NCI-H1417 (cell line): ENCODE measurements at places on chromosomes 2 and 18.

- peak; percentile 21 for DNase-seq
These were observed 638.6 kb downstream of the ERBB4 start for GRCh38 chr2:211900000-211900399.

DNA sequence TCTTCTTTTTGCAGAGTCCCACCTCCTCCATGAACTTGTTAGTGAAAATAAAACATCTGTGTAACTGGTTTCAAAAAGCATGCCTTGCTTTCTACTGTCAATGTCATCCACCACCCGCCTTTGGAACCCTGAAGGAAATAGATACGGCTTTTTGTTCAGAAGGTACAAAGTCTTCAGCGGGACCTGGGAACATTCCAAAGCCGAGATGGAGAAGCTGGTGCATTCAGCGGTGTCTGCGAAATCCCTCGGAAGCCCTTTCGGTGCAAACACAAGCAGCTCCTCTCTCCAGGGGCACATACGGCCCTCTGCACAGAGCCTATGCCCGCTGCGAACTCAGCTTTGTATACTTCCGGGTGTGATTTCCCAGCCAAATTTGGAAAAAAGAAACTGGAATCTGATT lies 555.8 kb upstream of the SALL3 start:
- DNase-seq = no peak

DNA sequence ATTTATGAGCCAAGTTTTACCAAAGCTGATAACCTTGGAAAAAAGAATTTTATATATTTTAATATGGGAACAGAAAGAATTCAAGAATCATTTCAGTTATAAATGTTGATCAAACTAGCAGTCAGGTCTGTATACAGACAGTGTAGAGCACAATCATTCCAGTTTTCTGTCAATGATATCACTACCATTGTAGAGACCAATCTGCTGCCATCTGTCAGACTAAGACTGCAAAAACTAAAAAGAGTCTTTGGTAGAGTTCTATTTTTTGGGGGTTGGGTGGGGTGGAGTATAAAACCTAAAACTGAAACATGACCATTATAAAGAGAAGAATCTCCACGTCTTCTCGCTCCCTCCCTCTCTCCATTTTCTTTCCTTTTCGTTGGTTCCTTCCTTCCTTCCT lies 204.7 kb upstream of the UBE2E3 start:
- no peak for DNase-seq

DNA sequence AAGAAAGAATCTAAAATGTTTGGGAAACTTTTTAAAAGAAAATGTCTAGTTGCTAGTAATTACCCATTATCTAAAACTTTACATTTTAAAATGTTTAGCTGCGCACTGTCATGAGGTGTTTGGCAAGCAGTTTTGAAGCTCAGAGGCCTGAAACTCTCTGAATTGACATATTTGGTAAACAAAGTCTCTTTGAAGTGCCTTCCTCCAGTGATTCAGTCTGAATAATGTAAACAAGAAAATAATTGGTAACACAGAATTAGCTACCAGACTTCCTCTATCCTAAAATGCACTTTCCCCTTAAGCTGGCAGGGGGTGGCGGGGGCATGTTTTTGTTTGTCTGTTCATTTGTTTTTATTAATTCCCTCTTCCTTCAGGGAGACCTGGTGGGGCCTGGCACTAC lies 61.4 kb downstream of the WDR75 start:
- no peak for DNase-seq

DNA sequence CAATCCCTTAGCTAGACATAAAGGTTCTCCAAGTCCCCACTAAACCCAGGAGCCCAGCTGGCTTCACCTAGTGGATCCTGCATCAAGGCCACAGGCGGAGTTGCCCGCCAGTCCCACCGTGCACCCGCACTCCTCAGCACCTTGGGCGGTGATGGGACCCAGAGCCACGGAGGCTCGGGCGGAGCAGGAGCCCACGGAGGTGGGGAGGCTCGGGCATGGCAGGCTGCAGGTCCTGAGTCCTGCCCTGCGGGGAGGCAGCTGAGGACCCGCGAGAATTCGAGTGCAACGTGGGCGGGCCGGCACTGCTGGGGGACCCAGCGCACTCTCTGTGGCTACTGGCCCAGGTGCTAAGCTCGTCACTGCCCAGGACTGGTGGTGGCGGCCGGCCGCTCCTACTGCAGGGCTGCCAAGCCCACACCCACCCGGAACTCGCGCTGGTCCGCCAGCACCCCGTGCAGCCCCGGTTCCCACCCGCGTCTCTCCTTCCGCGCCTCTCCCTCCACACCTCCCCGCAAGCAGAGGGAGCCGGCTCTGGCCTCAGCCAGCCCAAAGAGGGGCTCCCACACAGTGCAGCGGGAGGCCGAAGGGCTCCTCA lies 31.7 kb upstream of the SPATA3 start:
- DNase-seq = no peak

- no peak for DNase-seq
These were observed 112.0 kb downstream of the CYP26B1 start for GRCh38 chr2:72035518-72036172.

- no peak for DNase-seq
These were observed 188.8 kb downstream of the TSN start for GRCh38 chr2:121944072-121944831.

DNA sequence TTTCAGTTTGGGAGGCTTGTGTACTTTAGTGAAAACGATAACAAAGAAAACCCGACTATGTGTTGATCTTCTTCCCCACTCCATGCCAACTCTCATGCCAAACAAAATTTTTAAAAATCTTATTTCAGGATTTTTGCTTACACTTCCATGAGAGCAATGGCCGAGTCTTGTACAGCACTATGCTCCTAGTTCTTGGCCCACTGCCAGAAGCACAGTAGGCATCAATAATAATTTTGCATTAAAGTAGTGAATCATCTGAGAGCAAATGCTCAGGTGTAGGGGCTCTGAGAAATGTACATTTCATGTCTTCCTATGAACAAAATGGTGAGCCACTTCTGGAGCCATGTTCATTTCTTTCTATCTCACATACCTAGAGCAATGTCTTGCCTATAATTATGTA lies 62.2 kb downstream of the MAP3K19 start:
- peak; percentile 60 for DNase-seq

GRCh38 chr18:47172476-47172875 lies 3.7 kb downstream of the IER3IP1 start:
- no peak for DNase-seq

DNA sequence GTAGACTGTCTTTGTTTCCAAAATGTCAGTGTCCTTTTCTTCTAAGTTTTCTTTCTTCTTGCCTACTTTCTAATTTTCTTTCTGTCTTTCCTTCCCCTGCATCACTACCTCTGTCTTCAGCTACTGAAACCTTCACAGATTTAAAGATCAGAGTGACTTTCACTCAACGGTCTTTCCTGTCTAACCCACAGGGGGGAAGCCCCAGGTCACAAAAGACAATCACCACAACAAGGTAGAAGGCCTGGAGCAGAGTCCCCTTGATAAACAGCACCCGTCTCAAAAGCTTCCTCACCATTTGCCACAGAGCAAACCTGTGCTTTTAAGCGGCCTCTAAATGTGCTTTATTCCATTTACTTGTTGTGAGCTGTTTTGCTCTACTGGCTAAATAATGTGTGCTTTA lies 665.4 kb downstream of the BCL11A start:
- DNase-seq = peak; percentile 34

DNA sequence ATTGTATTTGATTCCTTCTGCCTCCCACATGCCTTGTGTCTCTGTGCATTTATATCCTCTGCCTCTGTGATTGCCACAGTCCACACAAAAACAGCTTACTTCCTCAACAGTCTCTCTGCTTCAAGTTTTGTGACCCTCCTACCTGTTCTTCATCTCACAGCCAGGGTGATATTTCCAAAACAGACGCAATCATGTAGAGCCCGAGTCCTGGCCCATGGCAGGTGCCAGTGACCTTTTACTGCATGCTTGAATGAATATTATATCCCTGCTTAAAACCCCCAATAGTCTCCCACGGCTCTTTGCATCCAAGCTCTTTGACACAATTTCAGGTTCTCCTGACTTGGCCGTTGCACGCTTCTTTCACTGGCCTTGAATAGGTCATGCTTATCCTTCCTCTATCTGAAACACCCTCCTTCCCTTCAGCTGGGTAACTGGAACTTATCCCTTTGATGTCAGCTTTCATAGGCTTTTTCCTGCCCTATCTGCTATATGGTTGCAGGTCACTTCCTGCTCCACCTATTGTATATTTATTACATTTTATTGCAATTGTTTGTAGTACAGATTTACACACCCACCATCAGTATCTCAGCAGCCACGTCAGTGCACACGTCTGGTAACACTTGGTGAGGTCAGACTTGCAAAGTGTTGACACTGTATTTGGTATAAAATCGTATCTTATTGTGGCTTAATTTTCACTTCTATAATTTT lies 29.7 kb upstream of the IL1B start:
- DNase-seq = no peak

DNA sequence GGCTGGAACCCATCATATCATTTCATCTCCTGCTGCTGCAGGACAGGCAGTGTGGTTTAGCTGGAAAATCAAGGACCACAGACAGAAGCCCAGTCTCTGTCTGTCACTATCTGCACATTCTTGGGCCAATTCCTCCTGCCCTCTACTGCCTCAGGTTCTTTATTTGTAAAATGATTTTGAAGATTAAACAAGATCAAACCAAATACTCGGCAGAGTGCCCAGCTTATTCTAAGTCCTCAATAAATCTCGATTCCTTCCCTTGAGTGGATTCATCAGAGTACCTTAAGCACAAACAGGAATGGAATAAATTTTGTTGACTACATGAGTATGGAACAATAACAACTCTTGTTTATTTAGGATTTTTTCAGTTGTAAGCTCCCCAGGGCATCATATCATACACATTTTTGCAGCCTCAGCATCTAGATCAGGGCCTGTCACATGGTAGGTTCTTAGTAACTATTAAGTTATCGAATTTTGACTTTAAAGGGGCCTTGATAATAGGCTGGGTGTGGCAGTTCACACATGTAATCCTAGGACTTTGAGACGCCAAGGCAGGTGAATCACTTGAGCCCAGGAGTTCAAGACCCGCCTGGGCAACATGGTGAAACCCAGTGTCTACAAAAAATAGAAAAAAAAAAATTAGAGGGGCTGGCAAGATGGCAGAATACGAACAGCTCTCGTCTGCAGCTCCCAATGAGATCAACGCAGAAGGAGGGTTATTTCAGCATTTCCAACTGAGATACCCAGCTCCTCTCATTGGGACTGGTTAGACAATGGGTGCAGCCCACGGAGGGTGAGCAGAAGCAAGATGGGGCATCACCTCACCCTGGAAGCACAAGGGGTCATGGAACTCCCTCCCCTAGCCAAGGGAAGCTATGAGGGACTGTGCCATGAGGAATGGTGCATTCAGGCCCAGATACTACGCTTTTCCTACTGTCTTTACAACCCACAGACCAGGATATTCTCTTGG lies 11.1 kb downstream of the RHOB start:
- DNase-seq = no peak

DNA sequence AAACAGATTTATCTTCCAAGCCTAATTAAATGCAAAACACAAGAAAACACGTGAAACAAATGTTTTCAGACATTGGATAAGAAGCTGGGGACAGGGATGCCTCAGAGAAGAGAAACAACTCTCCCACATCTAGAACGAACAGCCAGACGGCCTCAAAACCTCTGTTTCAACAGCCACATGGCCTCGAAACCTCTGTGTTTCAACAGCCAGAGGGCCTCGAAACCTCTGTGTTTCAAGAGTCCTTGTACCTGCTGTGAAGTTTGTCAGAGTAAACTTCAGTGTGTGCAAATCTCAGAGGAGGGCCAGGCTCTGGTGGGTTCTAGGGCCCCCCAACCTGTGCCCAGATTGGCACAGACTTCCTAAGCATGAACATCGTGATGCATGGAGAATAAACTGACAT lies 43.3 kb upstream of the NFATC1 start:
- DNase-seq = no peak

DNA sequence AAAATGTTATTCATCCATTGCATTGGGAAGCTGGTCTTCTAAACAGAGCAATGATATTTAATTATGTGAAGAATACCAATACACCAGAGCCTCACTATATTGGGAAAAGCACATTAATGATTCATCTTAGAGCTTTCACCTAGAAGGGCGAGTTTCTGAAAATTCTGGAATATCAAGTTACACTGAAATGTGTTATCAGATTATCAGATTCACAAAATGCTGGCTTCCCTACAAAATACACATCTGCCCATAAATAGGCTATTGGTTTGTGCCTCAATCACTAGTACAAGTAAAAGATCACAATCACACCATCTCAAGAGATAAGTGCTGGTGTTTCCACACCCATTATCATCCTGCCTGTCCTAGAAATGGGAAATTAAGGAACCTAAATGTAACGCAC lies 200.7 kb downstream of the TMEM163 start:
- no peak for DNase-seq

DNA sequence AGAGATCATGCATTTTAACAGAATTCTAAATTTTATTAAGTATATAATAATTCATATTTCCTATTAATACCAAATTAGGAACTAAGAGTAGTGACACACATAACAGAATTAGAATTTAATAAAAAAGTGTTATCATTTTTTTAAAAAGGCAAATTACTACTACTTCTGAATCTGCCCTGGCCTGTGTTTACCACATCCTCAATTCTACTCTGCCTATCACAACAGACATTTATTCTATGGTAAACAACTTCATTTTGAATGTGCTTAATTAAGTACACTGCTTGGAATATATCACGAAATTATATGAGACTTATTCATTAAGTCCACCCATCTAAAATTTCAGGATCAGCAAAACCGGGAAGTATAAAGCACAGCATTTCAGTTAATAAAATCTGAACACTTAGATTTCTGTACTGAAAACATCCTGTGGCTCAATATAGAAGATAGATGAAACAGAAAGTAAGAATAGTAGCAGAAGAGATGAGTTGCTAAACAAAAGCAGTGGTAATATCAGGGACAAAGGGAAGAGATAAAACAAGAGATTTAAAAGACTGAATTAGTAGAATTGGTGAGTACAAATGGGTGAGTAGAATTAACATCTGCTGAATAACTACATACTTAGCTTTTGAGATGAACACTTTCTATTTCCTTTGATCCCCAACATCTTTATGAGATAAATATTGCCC lies 3.7 kb downstream of the SMC6 start:
- no peak for DNase-seq

GRCh38 chr2:82275599-82275998 lies 1971.0 kb upstream of the LRRTM1 start:
- no peak for DNase-seq

DNA sequence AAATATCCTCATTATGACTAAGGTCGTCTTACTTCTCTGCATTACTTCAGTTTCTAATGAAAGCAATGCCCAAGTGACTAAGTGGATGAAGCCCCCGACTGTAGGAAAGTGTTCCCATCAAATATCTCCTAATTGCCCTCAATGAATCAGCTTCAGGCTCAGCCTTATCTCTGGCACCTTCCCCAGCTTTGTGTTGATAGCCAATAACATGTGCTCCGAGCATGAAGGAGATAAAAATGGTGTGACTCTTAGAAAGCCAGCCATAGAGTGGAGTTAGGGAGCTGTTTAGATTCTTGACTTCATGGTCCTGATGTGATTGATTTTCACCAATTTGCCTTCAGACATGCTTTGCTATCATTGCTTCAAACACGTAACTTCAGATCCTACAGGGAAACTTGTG lies 339.2 kb upstream of the NRP2 start:
- no peak for DNase-seq

- no peak for DNase-seq
These were observed 23.4 kb downstream of the SAP130 start for GRCh38 chr2:128004509-128004908.
